CD8-positive, alpha-beta memory T cell (primary cell): ENCODE measurements at places on chromosomes 3 and 15. TPM values are rescaled to one million over a fixed set of nuclear protein-coding genes. Genes with fewer than 3 reads are reported as not detected.

The C3orf20 gene
- 0.18 TPM for total RNA-seq

The BNC1 gene
- total RNA-seq, result not detected

The FSIP1 gene
- total RNA-seq, result 0.38 TPM

The CFAP20DC gene
- 1.00 TPM for total RNA-seq

The LTK gene
- total RNA-seq, result 0.27 TPM

The CADPS gene
- total RNA-seq, result not detected

The ALPK3 gene
- total RNA-seq, result 0.07 TPM

The AGTR1 gene
- total RNA-seq, result not detected

The P2RY13 gene
- not detected for total RNA-seq

The ADGRG7 gene
- total RNA-seq, result not detected

The TIMP4 gene
- not detected for total RNA-seq

The ZDHHC19 gene
- total RNA-seq, result not detected

GRCh38 chr3:97105989-97106651 is 291.7 kb downstream of the EPHA6 start:
- no peaks in the 10 kb centered on the region for H3K4me1 ChIP-seq
- no peak overlapping the region for H3K27ac ChIP-seq
- H3K4me3 ChIP-seq, result no peak overlapping the region
- H3K27me3 ChIP-seq, result no peaks in the 10 kb centered on the region

DNA sequence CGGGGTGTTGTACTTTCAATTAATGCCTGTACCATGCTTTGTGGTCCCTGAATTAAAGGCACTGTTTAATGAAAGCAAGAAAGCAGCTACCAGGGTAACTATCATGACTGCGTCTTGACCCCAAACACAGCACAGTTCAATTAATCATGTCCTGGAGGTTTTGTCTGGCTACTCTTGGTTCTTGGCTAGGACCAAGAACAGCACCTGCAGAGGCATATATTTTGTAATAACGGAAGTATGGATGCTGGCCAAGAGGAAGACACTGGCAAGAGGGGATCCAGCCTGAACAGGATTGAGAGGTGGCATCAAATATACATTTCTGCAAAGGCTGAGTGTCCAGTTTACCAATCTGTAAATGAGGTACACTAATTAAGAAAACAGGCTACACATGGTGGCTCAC is 119.9 kb downstream of the FOXP1 start:
- peaks cover 7% of the 10 kb centered on the region for H3K36me3 ChIP-seq
- no peak overlapping the region for H3K4me3 ChIP-seq
- DNase-seq, result no peak

- no peak for DNase-seq
- H3K4me1 ChIP-seq, result no peaks in the 10 kb centered on the region
- H3K27me3 ChIP-seq, result no peaks in the 10 kb centered on the region
- H3K27ac ChIP-seq, result no peak overlapping the region
- H3K4me3 ChIP-seq, result no peak overlapping the region
These were observed 95.3 kb upstream of the SOX2 start for GRCh38 chr3:181616088-181617070.

GRCh38 chr3:79473993-79474392 is 293.8 kb downstream of the ROBO1 start:
- no peak overlapping the region for H3K27ac ChIP-seq
- H3K4me3 ChIP-seq, result no peak overlapping the region
- H3K36me3 ChIP-seq, result no peaks in the 10 kb centered on the region
- DNase-seq, result no peak
- H3K27me3 ChIP-seq, result no peaks in the 10 kb centered on the region

DNA sequence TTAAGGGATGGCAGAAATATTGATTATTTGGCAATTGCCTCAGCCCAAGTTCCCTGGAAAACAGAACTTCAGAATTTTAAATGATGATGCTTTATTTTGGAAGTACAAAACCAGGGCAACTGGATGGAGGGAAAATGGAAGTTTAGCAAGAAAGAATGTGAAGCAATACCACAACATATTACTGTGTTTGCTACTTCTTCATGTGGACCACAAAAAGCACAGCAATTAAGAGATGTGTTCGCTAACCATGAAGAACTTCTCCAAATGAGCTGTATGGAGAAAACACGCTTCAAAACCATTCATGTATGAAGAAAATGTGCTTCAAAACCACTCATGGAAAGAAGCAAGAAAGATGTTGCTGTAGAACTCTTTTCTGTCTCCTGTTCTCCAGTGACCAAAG is 64.7 kb upstream of the ARL6 start:
- DNase-seq, result no peak
- no peaks in the 10 kb centered on the region for H3K27me3 ChIP-seq
- no peak overlapping the region for H3K27ac ChIP-seq
- H3K4me3 ChIP-seq, result no peak overlapping the region

DNA sequence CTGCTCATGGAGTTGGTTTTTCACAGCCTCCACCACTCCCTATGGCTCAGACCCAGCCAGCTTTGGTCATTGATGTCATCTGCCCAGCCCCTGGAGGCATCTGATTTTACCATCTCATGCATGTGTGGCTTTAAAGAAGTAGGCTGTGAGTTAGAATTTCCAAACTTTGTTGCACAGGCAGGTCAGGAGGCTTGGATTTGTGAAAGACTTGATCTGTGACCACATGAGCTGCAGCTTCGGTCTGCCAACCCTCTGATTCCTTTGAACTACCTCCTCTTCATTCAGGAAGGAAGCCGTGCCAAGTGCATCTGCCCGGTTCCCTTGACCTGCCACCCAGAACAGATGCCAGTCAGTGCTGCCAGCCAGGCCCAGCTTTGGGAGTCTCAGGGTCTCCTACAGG is 9.2 kb downstream of the CTXND1 start:
- H3K4me1 ChIP-seq, result no peaks in the 10 kb centered on the region
- no peak for DNase-seq
- no peak overlapping the region for H3K27ac ChIP-seq
- H3K36me3 ChIP-seq, result no peaks in the 10 kb centered on the region
- no peaks in the 10 kb centered on the region for H3K27me3 ChIP-seq

DNA sequence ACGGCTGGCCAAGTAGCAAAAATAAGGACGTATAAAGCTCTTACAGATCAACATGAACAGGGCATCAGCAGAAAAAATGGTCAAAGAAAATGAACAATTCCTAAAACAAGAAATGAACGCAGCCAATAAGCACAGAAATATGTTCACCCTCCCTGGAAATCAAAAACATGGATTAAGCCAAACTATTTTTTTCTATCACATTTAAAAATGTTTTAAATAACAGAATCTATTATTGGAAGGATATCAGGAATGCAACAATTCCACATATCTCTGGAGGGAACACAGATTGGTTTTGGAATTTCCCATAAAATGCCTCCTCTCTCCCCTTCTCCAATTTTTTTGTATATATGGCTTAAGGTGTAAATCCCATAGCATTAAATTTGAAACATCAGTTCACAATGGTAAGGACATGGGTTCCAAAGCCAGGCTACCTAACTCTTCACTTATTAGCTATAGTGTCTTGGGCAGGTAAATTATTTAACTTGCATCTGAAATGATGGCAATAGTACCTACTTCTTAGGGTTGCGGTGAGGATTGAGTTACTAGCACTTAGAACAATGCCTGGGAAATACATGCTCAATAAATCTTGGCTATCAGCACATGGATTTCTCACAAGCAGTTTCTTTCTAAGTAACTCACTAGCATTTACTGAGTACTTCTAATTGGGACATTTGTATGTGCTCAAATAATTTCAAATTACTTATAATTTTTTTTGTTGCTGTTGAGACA is 10.1 kb downstream of the UACA start:
- H3K27me3 ChIP-seq, result no peaks in the 10 kb centered on the region
- no peak overlapping the region for H3K4me3 ChIP-seq
- H3K36me3 ChIP-seq, result no peaks in the 10 kb centered on the region
- no peak for DNase-seq
- H3K4me1 ChIP-seq, result peaks cover 8% of the 10 kb centered on the region

GRCh38 chr15:47294765-47295259 is 422.5 kb upstream of the SEMA6D start:
- no peaks in the 10 kb centered on the region for H3K4me1 ChIP-seq
- no peak overlapping the region for H3K4me3 ChIP-seq
- no peaks in the 10 kb centered on the region for H3K36me3 ChIP-seq
- DNase-seq, result no peak

GRCh38 chr3:139447486-139447885 is 28.8 kb downstream of the RBP2 start:
- H3K27ac ChIP-seq, result no peak overlapping the region
- no peaks in the 10 kb centered on the region for H3K36me3 ChIP-seq
- H3K27me3 ChIP-seq, result no peaks in the 10 kb centered on the region
- H3K4me3 ChIP-seq, result no peak overlapping the region
- DNase-seq, result no peak

DNA sequence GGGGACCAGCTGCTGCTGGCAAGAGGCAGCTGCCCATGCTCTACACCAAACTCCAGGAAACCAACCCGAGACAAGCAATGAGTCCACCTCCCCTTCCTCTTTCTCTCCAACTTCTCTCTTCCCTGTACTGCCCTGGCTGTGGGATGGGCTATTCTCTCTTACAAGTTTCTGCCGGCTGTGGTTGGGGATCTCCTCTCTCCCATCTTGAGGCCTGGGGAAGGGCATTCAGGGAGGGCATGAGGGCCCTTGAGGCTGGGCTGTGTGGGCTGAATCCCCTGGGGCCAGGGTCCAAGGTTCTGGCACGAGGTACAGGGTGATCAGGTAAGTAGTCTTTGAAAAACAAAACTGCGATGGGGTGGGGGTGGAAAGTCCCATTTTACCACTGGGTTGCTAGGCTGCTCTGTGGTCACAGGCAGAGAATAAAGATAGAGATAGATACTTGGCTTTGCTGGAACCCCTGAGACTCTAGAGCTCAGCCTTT is 32.3 kb upstream of the CTSH start:
- H3K4me3 ChIP-seq, result no peak overlapping the region
- H3K27me3 ChIP-seq, result no peaks in the 10 kb centered on the region
- H3K36me3 ChIP-seq, result no peaks in the 10 kb centered on the region
- no peak for DNase-seq

DNA sequence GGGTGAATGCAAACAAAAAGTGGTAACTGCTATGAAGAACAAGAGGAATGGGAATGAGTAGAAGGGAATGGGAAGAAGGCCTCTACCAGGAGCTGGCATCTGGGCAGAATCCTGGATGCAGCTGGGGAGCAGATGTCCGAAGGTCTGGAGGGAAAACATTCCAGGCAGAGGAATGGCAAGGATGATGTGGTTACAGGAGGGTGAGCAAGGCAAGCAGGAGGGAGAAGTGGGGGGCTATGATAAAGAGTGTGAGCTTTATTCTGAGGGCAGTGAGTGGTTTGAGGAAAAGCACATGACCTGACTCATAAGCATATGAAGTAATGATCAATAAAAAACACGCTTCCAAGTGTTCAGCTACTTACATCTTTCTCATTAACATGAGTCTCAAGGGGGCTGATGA is 17.1 kb downstream of the SKIC8 start:
- H3K4me3 ChIP-seq, result no peak overlapping the region
- H3K36me3 ChIP-seq, result peaks cover 19% of the 10 kb centered on the region
- H3K27ac ChIP-seq, result no peak overlapping the region
- no peak for DNase-seq

DNA sequence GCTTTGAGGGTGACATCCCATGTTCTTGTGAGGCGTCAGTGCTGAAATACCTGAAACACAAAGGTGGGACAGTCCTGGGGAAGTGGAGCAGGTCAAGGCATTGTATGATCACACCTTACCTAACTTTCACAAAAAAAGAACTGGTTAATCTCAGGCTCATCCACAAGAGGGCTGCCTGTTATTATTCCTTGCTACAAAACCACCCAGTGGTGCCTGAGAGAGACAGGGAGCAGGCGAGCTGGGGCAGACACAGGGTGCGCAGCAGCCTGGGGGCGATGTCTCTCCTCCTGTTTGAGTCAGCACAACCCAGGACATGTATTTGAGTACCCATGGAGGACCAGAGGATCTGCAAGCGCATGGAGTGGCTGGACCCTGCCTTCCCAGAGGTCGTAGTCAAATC is 316.8 kb upstream of the ATP10A start:
- no peaks in the 10 kb centered on the region for H3K36me3 ChIP-seq
- H3K4me1 ChIP-seq, result no peaks in the 10 kb centered on the region
- H3K27me3 ChIP-seq, result no peaks in the 10 kb centered on the region
- H3K27ac ChIP-seq, result no peak overlapping the region

DNA sequence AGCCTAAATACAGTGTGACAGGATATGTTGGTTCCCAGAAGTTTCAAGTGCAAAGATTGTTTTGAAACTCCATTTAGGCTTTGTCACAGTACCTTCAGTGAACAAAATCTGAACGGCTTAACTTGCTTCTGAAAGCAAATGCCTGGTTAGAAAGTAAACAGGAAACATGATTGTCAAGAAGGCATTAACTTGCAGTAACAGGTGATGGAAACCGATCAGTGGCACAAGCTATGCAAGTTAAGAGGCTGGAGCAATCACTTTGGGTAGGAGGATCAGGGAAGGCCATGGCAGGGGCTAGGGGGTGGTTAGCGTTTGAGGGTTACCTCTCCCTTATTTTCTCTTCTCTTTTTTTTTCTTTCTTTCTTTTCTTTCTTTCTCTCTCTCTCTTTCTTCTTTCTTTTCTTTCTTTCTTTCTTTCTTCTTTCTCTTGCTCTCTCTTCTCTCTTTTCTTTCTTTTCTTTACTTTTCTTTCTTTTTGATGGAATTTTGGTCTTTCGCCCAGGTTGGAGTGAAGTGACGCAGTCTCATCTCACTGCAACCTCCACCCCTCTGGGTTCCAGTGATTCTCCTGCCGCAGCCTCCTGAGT is 2.4 kb downstream of the HYKK start:
- H3K27ac ChIP-seq, result no peak overlapping the region
- peaks cover 9% of the 10 kb centered on the region for H3K4me1 ChIP-seq
- H3K36me3 ChIP-seq, result no peaks in the 10 kb centered on the region
- no peak for DNase-seq
- no peak overlapping the region for H3K4me3 ChIP-seq
- H3K27me3 ChIP-seq, result no peaks in the 10 kb centered on the region

DNA sequence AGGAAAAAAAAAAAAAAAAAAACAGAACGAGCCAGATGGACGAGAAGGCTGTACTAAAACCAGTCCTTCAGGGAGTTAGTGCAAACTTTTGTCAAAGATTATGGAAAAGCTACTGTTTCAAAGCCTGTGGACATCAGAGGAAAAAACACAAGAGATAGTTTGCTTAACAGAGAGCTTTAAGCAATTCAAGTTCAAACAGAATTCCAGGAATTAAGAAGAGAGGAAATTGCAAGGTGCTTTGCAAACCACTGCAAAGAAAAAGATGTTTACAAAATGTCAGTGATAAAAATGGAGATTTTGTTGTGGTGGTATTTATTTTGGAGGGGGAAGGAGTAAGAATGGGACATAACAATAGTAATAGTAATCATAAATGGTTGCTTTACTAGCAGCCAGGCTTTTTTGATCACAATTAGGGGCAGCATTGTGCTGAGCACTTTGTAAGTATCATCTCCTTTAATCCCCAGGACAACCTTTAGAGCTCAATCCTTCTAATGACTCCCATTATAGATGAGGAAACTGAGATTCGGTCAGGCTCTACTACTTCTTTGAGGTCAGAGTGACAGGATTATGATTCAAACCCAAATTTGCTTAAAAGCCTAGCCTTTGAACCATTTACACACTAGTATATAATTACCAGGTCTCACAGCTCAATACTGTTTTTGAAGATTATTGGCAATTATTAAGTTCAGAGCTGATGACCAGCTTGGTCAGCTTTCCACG is 22.4 kb upstream of the ARHGEF3 start:
- H3K27ac ChIP-seq, result no peak overlapping the region
- DNase-seq, result no peak
- H3K4me1 ChIP-seq, result peaks cover 17% of the 10 kb centered on the region
- no peaks in the 10 kb centered on the region for H3K36me3 ChIP-seq
- no peak overlapping the region for H3K4me3 ChIP-seq
- H3K27me3 ChIP-seq, result no peaks in the 10 kb centered on the region
